ENCODE measurements at places on chromosomes 6 and 20. TPM values are rescaled to one million over a fixed set of nuclear protein-coding genes. Genes with fewer than 3 reads are reported as not detected.

GRCh38 chr6:3612341-3613041 is 139.0 kb downstream of the PXDC1 start:
- peak; percentile 90 for DNase-seq

GRCh38 chr20:24098886-24099285 is 110.3 kb upstream of the GGTLC1 start:
- DNase-seq = no peak

Gene GMEB2
- 16.3 TPM for total RNA-seq

DNA sequence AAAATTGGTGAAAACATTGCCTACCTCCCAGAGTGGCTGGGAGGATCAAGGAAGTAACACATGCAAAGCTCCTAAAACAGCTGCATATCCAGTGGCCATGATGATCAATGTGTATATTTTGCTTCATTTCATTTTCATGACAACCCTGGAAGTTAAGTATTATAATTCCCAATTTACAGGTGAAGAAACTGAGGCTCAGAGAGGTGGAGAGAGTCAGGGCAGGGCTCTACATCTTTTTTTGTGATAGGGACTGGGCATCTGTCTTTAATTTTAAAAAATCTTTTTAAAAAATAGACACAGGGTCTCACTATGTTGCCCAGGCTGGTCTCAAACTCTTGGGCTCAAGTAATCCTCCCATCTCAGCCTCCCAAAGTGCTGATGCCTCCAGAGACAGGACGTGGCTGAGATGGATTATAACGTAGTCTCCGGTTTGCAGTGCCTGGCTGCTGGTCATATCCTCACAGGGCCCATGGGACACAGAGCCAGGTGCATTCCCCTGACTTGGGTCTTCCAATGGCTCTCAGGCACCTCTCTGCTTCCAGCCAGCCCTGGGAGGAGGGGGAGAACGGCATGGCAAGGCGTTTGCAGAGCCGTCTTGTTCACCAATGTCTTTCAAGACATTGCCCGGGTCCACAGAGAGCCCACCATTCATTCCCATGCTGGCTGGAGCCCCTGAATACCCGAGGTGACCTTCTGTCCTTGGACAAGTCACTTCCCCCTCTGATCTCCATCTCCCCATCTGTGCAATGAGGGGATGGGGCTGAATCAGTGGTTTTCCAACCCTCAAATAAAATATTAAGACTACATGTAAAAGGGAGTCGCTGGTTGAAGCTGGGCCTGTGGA is 38.3 kb downstream of the HNF4A start:
- DNase-seq = no peak

DNA sequence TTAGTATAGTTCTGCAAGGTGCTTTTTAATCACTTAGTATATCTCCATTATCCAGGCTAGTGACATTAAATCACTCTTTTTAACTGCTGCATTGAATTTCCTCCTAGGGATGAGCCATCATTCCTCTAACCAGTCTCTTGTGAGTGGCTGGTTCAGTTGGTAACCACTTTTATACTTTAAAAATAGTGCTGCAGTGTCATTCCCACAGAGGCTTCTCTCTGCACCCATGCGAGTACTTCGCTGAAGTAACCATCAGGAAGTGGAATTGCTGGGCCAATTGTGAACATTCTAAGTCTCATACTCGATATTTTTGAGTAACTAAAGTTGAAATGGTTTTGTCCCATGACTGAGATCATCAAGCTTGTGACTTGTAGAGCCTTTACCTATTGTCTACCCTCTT is 2.1 kb downstream of the BTN3A2 start:
- no peak for DNase-seq

- DNase-seq = no peak
Observed at GRCh38 chr6:48116699-48117645, 6.0 kb upstream of the PTCHD4 start.

GRCh38 chr20:40489886-40490285 is 199.2 kb downstream of the MAFB start:
- no peak for DNase-seq

- no peak for DNase-seq
Observed at GRCh38 chr6:149471801-149472200, 13.0 kb downstream of the ZC3H12D start.

- DNase-seq = no peak
Observed at GRCh38 chr6:128498234-128498633, 22.2 kb downstream of the PTPRK start.

DNA sequence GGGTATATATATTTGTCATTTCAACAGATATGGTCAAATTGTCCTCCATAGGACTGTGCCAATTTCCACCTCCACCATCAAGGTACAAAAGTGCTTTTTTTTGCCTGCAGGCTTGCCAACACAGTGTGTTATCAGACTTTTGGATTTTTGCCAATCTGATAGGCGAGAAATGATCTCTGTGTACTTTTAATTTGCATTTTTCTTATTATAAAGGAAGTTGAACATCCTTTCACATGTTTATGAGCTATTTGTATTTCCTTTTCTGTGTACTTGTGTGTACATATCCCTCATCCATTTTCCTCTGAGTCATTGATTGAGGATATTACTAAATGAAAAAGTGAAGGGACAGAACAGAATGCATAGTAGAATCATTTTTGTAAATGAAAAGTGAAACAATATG is 39.0 kb upstream of the PTPN1 start:
- no peak for DNase-seq
